ENCODE measurements at places on chromosomes 3 and 15.

GRCh38 chr3:49602877-49603411 lies 48.7 kb downstream of the BSN start:
- DNase-seq: peak; percentile 32

DNA sequence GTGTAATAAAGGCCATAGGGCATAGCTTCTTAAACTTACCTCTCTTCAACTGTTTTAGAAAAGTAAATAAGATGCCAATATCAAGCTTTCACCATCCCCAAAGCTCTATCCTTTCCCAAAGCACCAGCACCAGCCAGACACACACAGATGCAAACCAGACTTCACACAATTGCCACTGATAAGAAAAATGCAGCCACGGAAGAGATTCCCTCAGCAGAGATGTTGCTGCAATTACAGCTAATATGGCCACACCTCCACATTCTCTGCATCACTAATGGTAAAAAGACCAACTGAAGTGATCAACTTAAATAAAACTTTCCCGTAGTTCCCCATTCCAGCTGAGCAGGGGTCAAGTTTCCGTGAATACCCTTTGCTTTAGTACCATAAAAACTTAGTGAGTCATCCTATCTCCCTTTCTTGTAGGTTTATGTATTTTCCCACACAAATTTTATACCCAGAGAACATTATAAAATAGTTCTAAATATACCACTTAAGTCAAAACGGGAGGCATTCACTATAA lies 64.4 kb downstream of the SLC9A9 start:
- no peak for DNase-seq

DNA sequence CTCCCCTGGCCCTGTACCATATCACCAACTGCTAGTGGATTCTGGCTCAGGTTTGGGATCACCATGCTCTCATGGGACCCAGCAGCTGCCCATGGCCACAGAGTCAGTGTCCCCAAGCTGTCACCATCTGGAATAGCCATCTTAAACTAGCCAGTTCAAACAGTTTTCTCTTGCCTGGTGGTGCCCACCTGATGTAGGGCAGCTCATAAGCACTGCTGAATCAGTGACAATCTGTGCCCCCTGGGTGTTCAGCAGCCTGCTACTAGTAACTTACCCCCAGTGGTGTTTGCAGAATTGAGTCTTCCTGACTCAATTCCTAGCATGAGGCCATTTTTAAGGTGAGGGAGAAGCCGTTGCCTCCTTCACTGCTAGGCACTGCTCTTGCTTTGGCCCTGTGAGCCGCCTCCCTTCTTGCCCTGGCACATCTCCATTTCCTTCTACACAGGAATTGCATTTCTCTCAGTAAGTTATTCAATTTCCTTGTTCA lies 7.9 kb downstream of the RPSA start:
- no peak for DNase-seq

- no peak for DNase-seq
Measured at GRCh38 chr3:145429546-145429945, 731.4 kb downstream of the PLOD2 start.

GRCh38 chr15:49045751-49046219 lies 461 bp downstream of the SECISBP2L start:
- DNase-seq: no peak

DNA sequence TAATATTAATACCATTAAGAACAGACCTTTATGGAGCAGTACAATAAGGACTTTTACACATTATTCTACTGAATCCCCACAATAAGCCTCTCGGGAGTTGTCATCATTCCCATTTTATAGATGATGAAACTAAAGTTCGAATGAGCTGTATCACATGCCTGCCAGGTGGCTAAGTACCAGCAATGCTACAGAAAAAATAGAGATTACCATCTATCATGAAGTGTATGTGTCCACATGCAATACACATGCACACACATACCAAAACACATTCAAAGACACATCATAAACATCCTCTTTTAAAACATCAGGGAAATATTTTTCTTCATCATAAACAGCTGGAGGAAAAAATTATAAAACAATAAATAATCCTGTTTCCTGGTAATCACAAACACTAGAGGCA lies 136.6 kb downstream of the SUCLG2 start:
- no peak for DNase-seq
